ENCODE measurements at places on chromosomes 2 and 18.

- no peak for DNase-seq
These were observed 595.7 kb upstream of the HS6ST1 start for GRCh38 chr2:128914320-128914719.

- DNase-seq: no peak
These were observed 1.2 kb downstream of the PCARE start for GRCh38 chr2:29072971-29073725.

GRCh38 chr18:75375341-75375740, 52.2 kb downstream of the SMIM21 start:
- DNase-seq: no peak

DNA sequence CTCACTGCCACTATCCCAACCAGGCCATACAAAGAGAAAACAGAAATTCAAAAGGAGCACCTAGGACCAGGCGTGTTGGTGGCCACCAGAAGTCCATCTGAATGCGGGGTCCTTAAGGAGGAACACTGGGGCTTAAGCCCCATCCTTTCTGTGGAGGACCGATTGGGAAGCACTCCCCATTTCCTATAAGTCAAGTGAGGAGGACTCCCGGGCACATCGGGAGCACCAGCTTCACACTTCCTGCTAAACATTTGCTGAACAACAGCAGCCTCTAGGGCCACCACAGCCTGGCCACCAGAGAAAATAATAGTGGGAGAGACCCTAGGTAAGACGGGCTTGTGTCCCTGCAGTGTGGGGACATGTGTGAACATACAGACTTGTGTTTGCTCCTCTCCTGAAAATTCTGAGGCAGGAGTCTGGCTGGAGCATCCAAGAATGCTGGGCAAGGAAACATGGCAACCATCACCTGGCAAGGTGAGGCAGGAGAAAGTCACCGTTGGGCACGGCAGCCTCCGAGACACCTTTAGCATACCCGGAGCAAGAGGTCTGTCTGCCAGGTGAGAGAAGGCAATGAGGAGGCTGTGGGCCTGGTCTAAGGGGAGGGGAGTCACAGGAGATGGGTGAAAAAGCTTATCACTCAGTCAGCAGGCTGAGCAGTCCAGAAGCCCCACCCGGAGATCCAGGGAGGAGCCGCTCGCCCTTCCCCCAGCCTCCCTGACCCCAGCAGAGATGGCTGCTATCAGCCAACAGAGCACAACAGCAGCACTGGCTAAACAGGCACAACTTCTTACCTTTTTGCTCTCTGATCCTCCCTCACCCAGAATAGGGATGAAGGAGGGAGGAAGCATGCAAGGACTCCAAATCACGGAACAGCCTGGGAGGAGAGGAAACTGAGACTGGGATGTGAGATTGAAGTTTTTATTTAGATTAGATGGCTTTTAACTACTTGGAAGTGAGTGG, 282.3 kb downstream of the EIPR1 start:
- DNase-seq: no peak

DNA sequence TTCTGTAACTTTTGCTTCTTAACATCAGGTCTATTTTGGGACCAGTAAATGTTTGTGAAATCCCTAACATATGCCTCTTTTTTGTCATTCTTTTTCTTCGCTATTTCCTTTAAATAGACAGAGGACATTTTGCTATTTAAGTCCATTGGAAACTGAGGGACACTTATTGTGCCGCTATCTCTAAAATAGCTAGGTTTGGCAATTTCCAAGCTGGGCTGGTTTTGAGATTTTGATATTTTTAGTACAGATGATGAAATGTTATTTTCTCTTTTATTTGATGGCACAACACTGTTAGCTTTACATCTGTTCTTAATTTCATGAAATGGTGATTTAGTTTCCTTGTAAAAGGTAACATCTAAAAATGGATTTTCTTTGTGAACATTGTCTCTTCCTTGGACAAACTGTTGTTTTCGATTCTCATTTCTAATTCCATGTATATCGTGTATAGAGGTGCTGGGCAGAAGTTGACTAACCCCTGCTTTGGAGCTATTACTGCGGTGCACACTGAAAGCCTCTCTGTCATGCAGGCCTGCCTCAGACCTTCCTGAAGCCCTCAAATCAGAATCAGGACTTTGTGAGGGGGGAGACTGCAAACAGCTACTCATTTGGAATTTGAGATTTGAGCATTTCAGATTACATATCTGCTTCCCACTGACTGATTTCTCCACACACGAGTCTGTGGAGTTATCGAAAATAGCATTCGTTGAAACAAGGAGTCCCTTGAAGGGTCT, 594 bp downstream of the RAD51AP2 start:
- no peak for DNase-seq

- no peak for DNase-seq
These were observed 82.6 kb downstream of the MAPK4 start for GRCh38 chr18:50642439-50642838.

- no peak for DNase-seq
These were observed 214.0 kb downstream of the TMEM163 start for GRCh38 chr2:134504586-134505336.

DNA sequence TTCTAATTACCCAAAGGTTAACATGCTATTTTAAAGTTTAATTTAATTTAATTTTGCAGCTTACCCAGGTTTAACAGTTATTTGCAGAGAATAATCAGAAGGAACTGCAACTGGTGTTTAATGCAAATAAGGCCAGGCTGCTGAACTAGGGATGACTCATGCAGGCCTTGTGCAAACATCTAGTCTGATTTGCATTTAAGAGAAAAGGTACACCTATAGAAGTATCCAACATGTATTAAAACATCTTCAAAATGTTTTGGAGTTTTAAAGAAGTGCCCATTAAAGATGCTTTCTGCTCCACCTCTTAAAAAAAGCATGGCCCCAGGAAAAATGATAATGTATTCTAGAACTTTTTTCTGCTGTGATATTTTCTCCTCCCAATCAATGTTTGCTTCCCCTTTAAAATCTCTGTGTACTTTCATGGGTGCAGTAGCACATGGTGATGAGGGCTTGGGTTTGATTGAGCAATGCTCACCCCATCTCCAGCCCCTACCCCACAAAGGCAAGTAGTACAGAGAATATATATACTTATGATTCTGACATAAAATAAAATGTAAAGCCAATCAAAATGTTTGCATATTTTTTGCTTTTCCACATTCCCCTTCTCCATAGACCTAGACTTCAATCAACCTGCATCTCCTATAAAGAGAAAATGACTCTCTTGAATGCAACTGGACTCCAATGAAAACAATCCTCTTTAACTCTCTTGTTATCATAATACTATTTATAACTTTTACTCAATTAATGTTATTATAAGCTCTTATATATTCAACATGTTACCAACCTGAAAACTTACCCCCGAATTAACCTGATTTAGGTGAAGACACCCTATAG, 54.1 kb downstream of the ATP8B1 start:
- DNase-seq: no peak
